GM23248 (cell line): ENCODE measurements at places on chromosomes 5 and 9.

DNA sequence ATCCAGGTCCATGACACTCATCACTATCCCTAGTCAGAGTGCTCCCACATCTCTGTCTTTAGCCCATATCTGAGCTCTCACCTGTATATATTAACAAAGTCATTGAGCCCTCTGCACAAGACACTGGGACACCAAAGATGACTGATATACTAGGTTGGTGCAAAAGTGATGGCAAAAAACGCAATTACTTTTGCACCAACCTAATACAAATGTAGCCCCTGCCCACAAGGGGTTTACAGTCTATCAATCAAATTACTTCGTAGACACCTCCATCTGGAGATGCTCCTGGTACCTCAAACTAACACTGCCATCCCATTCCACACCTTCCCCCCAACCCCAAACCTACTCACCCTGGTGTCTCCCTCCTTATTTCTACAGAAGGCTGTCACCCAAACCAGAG, 194.1 kb downstream of the MCTP1 start:
- DNase-seq = no peak

- DNase-seq = peak; percentile 56
Measured at GRCh38 chr5:165630261-165630778, 2124.9 kb downstream of the MAT2B start.

GRCh38 chr9:95920017-95920416, 44.5 kb downstream of the ERCC6L2 start:
- no peak for DNase-seq

GRCh38 chr9:115194216-115194615, 76.3 kb upstream of the TNC start:
- peak; percentile 50 for DNase-seq

DNA sequence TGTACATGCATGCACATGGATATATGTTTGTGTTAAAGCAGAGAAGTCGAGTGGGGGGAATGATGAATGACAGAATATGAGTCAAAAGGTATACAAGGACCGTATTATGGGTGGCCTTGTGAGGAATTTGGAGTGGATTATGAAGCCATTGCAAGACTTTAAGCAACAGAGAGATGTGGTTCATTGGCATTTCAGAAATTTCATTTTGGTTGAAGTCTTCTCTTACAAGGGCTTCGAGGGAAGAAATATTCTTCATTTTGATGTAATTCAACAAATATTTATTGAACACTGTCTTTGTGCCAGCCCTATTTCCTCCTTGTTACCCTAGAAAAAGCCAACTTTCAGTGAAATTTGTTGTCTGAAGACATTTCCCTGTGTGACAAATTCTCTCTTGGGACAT, 83.9 kb upstream of the SLCO6A1 start:
- DNase-seq = peak; percentile 15

DNA sequence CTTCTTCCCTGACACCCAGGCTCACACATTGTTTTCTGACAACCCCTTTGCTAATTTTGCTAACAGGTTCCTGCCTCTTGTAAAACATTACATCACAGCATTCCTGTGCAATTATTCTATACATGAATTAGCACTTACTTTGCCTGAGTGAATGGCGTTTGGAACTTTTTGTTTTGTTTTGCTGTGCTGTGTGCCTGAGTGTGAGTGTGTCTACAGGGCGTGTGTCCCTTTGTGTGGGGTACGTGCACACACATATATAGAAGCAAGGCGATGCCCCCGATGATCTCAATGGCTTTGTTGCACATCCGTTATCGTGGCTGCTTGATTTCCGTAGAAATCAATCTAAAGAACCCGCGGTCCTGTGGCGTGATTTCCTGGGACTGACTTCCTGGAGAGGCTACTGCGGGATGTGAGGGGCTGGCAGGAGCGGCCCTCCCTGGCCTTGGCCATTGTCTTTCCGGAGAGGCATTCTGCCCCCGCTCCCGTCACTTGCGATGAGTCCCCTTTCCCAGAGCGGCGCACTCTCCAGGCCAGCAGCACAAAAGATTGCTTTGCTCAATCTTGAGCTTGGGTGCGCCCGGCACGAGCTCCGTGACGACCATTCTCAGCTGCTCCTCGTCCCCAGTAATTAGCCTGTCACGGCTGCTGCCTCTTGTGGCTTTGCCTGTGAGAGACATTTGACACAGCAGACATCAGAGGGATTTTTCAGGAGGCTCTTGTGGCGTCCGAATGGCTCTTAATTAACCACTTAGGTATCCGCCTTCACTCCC, 398.1 kb upstream of the IRX1 start:
- no peak for DNase-seq

DNA sequence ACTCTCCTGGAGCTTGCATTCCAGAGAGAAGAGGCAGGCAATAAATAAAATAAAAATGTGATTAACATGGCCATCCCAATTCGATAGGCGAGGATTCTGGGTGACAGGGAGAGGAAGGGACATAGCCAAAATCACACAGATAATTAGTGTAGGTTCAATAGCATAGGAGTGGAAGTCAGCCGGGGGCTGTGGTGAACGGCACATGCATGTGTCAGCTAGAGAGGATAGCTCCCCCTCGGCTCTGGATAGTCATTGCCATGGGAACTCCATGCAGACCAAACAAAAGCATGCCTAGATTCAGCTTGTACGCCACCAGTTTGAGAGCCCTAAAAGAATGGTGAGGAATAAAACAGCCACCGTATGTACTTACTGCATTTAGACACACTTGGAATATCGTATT, 223.5 kb downstream of the GRIA1 start:
- no peak for DNase-seq

DNA sequence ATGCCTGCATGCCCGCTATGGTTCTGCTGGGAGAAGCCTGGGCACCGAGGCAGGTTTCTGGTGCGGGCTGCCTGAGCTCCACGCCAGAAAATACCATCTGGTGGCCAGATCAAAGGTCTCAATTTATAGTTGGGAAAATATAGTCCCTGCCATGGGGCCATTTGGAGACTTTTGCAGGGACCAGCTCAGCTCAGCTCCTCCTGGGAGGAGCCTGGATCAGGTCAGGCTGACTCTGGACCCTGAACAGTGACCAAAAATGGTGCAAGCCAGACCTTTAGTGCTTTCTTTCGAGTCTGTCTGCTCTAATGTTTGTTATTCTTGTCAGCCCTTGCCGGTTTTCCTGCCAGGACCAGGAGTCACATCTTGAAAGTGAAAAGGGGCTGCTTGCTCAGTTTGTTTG, 31.8 kb downstream of the HMCN2 start:
- DNase-seq = no peak

- peak; percentile 28 for DNase-seq
Measured at GRCh38 chr9:115671236-115671962, 482.2 kb upstream of the PAPPA start.

- no peak for DNase-seq
Measured at GRCh38 chr5:109830955-109831502, 141.3 kb downstream of the MAN2A1 start.

DNA sequence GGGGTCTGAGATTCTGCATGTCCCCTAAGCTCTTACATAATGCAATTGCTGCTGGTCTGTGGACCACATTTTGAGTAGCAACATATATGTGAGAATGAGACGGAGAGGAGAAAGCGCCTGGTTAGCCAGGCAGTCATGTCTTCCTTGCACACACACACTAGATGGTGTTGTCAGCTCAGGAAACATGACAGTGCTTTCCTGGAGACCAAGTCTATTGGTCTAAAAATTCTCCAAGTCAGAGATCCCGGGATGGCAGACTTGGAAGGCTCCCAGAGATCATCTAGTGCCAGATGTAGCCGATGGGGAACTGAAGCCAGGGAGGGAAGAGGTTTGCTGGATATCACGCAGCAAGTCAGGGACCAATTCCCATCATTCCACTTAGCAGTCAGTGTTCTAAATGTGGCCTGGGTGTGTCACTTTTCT, 53.4 kb downstream of the GALNT12 start:
- DNase-seq = peak; percentile 93

DNA sequence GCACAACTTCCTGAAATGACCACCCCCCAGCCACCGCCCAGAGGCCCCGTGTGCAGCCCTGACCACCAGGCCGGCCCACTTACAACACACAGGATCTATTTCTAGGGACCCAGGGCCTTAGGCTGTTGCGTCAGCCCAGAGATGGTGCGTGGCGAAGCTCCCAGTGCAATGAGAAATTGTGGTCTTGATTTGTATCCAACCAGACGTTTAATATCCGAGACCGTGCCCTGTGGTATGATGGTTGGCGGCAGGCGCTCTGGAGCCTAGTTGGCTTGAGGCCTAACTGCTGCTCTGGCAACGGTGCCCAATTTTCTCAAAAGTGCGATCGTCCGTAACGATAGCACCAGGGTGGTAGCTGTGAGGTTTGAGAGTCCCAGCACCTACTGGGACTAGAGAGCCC, 32.6 kb upstream of the SLC6A19 start:
- DNase-seq = no peak
